Renal cortical epithelial cell (primary cell): ENCODE measurements at places on chromosomes 5 and 9.

DNA sequence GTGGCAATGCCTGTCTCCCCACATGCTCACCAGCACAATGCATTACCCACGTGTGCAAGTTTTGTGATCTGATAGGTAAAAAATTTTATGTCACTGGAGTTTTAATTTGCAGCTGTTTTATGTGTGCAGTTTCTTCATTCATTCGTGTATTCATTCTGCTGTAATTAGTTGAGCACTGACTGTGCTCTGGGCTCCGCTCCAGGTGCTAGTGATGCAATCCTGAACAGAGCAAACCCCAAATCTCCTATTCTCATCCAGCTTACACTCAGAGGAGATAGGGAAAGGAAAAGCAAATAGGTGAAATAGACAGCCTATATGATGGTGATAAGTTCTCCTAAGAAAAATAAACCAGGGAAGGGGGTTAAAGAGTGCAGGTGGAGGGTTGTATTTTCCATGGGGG, 148.4 kb downstream of the TENT4A start:
- DNase-seq, result no peak

DNA sequence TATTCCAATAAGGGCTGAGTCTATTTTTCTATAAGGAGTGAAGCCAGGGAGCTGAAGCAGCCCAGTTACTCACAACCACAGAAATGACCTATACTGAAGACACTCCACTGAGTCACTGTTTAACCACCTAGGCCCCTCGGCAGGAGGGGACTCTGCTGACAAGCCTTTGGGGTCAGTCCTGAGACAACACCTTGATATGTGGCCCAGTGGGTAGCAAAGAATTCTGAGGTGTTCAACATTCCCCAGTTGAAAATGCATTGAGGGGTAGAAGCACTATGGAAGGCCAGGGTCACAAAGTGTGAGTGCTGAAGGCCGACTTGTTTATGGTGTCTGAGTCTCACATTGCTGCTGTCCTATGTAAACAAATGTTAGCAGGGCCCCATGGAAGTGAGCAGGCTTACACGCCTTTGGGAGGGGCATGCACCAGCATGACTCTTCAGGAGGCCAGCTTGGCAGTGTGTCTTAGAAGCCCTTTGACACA, 112.6 kb upstream of the NFIL3 start:
- peak; percentile 72 for DNase-seq

GRCh38 chr9:32543047-32543446, 9.1 kb upstream of the SMIM27 start:
- no peak for DNase-seq

DNA sequence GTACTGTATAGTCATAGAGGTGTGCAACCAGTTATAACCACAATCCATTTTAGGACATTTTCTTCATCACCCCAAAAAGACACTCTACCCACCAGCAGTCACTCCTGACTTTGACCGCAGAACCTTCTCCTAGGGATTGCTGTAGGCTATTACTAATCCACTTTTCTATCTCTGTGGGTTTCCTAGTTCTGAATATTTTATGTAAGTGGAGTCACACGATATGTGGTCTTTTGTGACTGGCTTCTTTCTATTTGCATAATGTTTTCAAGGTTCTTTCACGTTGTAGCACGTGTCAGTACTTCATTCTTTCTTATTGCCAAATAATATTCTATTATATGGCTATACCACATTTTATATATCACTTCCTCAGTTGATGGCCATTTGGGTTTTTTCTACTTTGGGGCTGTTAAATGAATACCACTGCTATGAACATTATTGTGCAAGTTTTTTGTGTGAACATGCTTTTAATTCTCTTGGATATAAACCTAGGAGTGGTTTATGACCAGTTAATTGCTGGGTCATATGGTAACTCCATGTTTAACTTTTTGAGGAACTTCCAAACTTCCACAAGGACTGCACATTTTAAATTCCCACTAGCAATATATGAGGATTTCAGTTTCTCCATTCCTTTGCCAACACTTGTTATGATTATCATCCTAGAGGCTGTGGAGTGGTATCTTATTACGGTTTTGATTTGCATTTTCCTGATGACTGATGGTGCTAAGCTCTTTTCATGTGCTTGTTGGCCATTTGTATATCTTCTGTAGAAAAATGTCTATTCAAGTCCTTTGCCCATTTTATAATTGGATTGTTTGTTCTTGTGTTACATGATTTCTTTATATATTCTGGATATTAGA, 37.8 kb downstream of the MRRF start:
- no peak for DNase-seq

GRCh38 chr5:14669975-14670374, 5.5 kb downstream of the OTULIN start:
- DNase-seq, result peak; percentile 90

DNA sequence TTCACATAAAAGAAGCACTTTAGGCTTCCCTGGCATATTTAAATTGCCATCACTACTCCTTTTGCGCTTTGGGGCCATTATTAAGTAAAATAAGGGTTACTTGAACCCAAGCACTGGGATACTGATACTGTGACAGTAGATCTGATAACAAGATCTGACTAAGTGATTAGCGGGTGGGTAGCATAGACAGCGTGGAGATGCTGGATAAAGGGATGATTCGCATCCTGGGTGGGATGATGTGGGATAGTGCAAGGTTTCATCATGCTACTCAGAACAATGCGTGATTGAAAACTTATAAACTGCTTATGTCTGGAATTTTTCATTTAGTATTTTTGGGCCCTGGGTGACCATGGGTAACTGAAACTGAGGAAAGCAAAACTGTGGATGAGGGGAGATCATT, 75.1 kb downstream of the PTTG1 start:
- DNase-seq, result no peak

DNA sequence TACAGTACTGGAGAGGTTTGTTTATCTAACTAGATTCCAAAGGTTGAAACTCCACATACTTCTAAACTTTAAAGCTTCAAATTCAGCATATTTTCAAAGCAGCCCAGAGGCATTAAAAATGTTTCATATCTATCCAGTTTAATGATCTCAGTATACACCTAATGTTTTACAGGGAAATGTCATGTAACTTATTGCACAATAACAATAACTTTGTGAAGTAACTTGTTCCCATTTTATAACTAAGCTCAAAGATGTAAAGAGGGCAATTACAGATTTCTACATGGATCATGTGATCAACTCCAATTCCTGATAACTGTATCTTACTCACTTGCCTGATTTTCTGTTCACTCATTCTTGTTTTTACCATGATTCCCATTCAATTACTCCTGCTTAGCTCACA, 610.0 kb downstream of the TAF11L14 start:
- no peak for DNase-seq

GRCh38 chr5:171647043-171647903, 138.3 kb upstream of the SMIM23 start:
- DNase-seq, result peak; percentile 23

GRCh38 chr5:96288845-96289185, 144.2 kb downstream of the PCSK1 start:
- no peak for DNase-seq

DNA sequence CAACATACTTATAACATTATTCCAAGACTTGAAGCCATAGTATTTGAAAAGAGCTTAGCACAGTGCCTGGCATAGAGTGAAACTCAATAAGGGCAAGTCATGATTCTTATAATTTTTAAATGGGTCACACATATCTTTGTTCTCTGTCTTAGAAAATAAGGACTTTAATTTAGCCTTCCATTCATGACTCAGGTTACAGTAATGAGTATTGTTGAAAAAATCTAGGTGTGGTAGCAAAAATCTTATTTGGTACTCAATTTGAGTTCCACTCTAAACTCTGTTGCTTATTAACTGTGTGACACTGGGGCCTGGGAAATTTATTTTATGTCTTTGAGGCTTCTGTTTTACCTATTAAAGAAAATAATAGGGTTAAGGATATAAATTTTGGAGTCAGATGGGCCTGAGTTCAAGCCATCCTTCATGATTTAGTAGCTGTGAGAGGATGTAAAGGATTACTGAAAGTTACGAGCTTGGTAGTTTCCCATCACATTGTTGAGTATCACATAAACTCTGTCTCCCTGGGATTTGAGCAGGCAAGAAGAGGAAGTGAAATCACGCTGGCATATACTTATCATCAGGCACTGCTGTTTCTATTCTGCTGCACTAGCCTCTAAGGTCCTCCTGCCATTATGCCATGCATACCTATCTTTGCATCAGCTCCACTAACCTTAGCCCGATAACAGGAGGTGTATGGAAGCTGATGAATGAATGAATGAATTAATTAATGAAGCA, 1.5 kb downstream of the SPINK9 start:
- DNase-seq, result peak; percentile 64

GRCh38 chr5:111119856-111120255, 27.7 kb downstream of the WDR36 start:
- no peak for DNase-seq

DNA sequence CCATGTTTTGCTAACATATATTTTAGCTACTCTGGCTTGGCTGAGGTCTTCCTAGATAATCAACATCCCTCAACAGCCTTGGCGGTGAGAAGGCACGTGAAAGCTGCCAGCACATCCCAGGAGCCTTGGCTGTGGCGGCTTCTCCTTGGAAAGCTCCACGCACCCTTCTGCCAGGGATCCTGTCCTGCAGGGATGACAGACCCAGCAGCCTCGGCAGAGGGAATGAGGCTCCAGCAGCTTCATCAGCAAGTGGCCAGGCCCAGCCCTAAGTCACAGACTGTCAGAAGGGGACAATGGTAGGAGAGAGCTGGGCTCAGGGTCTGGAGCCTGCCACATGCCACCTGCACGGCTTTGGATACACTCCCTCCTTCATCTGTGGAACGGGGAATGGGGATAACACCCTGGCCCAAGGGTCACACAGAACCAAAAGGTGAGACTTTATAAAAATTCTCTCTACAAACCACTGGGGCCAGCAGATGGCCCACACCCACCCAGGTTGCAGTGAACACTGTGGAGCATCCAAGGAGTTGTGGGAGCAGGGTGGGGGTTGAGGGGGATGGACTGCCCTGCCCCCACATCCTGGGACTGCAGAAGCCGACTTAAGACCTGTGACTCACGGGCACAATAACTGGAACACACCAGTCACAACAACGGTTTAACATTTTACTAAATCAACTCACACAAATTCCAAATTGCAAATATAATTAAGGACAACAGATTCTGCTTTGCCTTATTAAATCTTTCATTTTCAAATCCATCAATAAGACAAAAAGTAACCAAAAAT, 65.1 kb downstream of the MACROH2A1 start:
- peak; percentile 54 for DNase-seq

DNA sequence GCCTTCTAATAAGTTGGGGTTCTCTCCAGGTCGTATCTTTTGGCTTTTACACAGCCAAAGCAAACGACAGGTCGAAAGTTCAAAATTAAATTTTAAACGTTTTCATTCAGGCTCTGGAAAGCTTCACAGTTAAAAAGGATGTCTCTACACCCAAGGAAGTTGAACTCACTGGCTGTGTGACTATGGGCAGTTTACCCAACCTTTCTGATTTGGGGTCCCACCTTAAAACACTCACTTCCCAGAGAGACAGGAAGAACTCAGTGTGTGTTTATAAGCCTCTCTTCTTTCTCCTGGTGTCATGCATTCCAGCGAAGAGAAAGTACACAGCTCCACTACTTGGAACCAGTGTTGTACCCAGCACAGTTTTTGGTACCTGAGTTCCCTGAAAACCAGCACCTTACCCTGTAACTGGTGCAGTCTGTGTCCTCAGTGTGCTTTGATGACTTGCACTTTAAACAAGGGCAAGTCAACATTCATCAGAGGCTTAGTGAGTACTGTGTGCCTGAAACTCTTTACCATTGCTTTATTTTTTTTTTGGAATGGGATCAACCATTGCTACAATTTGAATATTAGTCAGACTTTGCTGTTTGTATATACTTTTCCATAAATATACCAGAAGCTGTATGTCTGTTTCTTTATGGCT, 1.7 kb downstream of the SRD5A1 start:
- DNase-seq, result no peak

GRCh38 chr9:80797831-80798688, 891.3 kb downstream of the TLE1 start:
- no peak for DNase-seq

GRCh38 chr9:106405871-106406435, 457.0 kb upstream of the ZNF462 start:
- DNase-seq, result peak; percentile 24

DNA sequence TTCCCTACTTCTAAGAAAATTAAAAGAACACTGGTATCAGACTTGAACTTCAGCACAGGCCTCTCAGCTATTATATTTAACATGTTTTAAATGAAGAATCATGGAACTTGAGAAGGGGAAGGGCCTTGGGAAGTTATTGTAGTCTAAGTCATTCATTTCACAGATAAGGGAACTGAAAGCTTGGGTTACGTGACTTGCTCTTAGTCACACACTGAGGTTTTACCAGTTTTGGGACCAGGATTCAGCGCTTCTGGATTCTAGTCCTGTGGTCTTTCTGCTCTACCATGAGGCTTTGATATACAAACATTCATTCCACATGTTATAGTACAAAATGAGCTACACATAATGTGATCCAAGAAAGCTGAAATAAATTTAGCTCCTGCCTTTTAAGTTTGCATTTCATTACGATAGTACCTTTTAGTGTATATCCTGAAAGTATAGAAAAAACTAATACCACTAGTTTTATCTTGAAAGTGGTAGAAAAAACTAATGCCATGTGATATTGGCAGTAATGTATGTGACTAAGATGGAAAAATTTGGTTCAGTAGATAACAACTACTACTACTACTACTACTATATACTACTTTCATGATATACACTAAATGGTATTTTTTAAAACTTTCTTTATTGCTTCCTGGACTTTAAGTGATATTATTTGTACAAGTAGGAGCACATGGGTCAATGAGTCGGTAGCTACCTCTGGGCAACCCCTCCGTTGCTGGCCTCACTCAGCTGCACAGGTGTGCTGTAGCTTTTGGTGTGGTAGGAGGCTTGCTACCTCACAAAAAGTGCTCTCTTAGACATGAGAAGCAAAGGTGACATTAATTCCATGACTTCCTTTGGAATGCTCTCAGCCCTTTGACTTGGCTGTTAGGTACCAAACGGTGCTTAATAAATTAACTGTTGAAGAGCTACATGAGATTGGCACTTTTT, 40.7 kb downstream of the F2RL2 start:
- DNase-seq, result no peak

DNA sequence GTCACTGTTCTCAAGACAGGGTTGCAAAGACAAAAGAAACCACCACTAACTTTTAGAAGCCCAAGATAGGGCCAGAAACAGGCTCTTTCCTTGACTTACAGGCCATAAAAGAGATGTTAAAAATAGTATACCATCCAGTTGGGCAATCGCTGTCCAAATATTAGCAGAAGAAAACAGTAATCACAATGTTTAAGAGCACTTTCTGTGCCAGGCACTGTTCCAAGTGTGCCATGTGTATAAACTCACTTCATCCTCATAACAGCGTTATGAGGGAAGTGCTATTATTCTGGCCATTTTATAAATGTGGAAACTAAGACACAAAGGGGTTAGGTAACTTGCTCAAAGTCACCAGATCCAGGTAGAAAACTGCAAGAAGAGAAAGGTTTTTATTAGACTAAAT, 111.7 kb downstream of the KCNN2 start:
- DNase-seq, result no peak

GRCh38 chr5:171989276-171989675, 17.2 kb downstream of the FBXW11 start:
- DNase-seq, result peak; percentile 75

GRCh38 chr9:37187713-37188439, 67.5 kb downstream of the ZCCHC7 start:
- no peak for DNase-seq
